ENCODE measurements at places on chromosomes 12 and 14.

- DNase-seq, result no peak
Measured at GRCh38 chr12:57476162-57476992, 3.3 kb downstream of the ARHGAP9 start.

DNA sequence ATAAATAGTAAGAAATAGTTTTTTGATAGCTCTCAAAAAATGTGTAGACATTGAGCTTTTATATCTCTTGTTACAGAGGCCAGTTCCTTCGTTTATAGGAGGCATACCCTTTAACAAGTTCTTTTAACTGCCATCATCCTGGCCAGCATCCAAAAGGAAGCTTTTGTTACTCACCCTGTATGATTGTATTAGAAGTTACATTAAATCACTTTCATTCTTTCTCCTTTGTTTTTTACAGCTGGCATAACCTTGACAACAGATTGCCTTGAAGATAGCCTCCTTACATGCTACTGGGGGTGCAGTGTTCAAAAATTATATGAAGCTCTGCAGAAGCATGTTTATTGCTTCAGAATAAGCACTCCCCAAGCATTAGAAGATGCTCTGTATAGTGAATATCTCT, 20.1 kb downstream of the CGRRF1 start:
- no peak for DNase-seq

DNA sequence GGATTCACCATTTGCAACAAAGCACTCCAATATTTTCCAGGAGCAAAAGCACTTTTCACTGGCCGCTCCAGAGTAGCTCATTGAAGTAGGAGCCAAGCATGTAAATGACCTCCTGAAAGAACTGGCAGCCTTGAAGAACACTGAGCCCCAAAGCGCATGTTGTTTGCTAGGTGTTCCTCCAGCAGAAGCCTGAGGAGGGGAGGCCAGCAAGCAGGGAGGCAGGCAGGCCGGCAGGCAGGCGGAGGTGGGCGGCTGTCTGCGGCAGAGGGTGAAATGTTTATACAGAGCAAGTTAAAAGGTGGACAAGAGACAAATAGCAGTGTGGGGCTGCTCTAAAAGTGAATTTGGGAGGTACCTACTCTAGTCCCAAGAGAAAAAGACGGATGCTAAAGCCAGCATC, 439.4 kb downstream of the CCDC91 start:
- no peak for DNase-seq

GRCh38 chr14:102055181-102055901, 31.5 kb downstream of the HSP90AA1 start:
- DNase-seq, result no peak

DNA sequence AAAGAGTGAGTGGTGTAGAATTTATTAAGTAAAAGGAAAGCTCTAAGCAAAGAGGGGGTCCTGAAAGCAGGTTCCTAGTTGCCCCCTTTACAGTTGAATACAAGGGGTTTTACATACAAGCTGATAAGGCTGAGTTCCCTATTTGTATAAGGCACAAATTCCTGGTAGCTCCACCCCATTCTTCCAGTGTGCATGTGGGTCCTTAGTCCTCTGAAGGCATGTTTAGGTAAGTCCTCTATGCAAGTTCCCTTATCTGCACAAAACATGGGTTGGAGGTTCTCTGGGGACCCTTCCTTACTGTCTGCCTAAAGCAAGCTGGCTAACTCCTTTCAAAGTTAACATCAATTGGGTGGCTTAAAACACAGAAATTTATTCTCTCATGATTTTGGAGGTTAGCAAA, 2.9 kb upstream of the FAR2 start:
- DNase-seq, result no peak

GRCh38 chr12:92065018-92065499, 80.6 kb downstream of the BTG1 start:
- DNase-seq, result peak; percentile 86

GRCh38 chr12:120481022-120481767, 11.6 kb upstream of the SRSF9 start:
- no peak for DNase-seq

- no peak for DNase-seq
Measured at GRCh38 chr12:32502693-32503502, 103.5 kb downstream of the FGD4 start.

DNA sequence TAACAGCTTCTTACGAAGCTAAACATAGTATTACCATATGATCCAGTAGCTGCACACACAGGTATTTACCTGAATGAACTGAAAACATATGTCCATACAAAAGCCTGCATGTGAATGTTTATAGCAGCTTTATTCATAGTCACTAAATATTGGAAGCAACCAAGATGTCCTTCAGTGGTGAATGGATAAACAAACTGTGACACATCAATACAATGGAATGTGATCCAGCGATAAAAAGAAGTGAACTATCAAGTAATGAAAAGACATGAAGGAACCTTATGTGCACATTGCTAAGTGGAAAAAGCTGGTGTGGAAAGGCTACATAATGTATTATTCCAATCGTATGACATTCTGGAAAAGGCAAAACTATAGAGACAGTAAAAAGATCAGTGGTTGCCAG, 38.1 kb upstream of the JDP2 start:
- no peak for DNase-seq

DNA sequence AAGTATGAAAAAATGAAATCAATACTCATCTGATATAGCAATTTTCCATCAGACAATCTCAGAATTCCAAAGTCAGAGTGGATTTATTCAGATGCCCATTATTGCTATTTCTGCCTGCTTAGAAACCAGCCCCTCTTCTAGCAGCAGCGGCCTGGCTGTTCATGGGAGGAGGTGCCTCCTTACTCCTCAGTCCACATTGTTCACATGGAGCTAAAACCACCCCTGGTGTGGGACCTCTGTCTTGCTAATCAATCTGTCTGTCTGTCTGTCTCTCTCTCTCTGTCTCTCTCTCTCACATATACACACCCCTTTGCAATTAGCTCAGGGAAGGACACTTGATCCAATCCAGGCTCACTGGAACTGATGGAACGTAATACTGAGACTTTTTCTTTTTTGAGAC, 176.1 kb downstream of the APAF1 start:
- DNase-seq, result no peak

DNA sequence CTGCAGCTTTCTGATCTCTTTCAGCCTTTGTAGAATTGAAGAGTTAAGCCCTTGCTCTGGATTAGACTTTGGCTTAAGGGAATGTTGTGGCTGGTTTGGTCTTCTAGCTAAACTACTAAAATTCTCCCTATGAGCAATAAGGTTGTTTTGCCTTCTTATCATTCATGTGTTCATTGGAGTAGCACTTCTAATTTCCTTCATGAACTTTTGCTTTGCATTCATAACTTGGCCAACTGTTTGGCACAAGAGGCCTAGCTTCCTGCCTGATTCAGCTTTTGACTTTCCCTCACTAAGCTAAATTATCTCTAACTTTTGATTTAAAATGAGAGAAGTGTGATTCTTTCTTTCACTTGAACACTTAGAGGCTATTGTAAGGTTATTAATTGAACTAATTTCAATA, 384.3 kb downstream of the RAD51B start:
- no peak for DNase-seq

DNA sequence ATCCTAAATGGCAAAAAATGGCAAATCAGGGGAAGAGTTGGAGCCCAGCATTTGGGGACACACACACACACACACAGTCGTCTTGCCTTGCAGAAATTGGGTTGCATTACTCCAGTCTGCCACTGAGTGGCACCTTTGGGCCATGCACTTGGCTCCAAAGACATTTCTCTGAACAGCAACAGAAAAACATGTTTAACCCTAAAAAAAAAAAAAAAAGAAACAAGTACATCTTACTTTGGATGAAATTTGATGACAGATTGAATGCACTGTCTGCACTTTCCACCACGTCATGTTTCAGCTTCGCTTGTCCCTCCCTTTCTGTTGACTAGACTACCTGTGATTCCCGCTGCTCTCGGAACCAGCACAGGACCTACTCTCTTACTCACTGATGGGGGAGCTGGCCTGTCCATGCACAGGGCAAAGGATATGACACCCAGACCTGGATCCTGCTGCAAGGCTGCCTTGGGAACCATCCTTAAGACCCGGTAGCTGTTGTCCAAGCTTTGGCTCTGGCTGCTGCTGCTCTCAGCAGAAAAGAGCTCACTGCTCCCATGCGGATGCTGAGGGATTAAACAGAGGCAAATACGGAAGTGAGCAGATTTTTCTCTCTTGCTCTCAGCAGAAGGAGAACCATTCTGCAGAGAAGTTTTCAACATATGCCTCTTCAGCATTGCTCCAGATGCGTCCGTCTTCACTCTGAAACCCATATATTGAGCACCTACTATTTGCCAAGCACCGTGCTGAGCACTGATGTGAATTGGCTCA, 376.8 kb downstream of the DPF3 start:
- DNase-seq, result peak; percentile 55

- DNase-seq, result peak; percentile 79
Measured at GRCh38 chr14:22882529-22883172, 371 bp upstream of the REM2 start.

- DNase-seq, result no peak
Measured at GRCh38 chr14:73784181-73784987, 67.2 kb upstream of the PTGR2 start.

DNA sequence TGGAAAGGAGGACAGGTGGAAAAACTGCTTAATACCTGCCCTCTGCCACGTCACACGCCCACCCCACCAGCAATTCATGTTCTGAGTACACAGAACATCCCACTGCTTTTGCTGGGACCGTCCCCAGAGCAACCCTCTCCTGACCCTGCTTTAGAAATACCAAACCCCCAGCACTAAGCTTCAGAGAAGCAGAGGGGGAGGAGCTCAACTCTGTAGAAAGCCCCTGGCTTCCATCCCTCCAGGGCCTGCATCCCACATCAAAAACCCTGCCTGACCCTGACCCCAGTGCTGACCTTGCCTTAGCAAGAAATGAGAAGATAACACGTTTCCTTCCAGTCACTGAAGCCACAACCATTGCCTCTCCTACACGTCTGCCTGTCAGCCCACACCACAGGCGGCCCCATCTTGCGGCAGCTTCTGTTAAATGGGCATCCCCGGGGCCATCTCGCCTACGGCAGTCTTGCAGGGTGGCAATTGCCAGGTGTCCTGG, 19.7 kb downstream of the VDR start:
- DNase-seq, result no peak

- DNase-seq, result no peak
Measured at GRCh38 chr12:120640861-120641833, 721 bp downstream of the CABP1 start.

DNA sequence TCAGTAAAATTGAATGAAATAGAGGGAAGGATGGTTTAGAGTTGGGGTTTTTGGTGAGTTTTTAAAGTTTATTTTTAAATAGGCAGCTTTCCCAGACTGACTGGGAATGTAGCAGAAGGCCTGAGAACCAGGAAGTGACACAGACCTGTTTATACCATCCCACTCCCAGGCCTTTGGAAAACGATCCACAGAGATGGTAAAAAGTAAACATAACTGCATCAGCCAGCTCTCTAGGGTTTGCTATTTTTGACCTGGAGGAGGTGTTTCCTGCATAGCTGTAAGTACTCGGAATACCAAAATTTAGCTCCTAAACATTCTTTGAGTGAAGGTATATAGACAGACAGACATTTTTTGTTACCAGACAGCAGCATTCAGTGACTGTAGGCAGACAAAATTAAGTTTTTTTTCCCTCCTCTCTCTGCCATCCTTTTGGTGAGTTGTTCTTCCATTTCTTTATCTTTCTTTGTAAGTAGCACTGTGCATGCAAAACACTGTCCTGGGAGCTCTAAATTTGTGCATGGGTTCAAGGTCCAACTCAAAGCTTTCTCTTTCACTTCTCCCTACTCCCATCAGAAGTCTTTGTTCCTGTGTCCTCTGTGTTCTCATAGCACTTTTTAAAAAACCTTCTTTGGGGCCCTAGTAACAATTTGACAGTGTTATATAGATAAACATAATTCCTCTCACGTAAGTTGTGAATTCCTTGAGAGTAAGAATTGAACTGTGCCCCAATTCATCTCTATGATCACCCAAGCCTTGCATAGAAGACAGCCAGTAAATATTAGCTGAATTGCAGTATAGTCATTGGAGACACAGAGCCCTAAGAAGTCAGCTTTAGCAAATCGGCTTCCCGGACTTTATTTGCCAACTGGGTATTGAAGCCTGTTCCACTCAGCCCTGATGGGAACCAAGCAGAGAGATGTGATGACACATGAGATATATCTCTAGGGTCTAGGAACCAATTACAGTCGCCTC, 37.4 kb downstream of the SUSD6 start:
- no peak for DNase-seq

GRCh38 chr12:82412246-82412645, 53.9 kb downstream of the METTL25 start:
- DNase-seq, result no peak

- DNase-seq, result peak; percentile 68
Measured at GRCh38 chr12:90816353-90817089, 138.5 kb downstream of the CCER1 start.

DNA sequence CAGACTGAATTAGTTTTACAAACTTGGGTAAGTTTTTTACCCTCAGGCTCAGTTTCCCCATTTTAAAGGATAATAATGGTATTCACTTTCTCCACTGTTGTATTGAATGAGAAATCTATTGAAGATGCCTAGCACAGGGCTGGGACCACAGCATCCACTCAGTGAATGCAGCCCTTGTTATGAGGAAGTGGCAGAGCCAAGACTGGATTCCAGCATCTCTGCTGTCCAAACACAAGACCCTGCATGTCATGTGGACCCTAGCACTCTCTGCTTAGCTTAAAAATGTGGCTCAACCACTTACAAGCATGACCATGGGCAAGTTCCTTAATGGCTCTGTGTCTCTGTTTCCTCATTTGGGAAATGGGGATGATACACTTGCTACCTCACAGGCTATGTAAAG, 24.1 kb upstream of the TRIM9 start:
- no peak for DNase-seq

DNA sequence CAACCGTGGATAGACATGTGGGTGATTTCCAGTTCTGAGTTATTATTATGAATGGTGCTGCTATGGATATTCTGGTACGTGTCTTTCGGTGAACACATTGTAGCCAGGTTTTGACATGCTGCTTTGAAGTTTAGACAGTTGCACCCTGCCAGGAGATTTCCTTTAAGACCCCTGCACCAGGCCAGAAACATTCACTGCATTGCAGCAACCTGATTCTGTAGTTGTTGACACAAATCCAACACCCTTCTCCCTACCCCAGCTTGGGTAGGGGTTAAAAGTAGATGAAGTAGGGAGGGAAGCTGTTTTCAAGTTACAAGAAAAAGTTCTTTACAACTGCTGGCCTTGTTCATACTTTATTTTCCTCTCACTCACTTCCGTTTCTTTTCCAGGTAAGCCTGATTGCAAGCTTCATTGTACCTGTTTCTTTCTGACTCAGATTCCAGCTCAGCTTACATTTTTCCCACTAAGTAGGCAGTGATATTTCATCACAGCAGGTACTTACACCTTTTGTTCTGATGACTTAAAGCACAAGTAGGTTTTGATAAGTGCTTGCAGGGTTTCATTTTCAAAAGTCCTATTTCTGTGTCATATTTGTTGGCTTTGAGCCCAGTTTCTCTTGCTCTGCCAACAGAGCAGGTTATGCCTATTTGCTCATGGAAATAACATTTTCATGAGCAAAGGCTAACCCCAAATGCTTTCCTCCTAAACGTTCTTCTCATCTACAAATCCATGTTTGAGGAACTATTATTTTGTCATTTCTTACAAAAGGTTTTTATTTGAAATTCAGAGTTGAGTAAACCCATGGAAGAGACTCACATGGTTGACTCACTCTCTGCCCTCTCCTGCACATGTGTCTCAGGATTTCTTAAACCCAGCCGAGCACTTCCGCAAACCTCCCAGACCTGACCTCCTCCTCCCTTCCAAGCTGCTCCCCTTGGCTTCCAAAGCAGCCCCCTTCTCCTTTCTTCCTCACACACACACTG, 12.1 kb upstream of the LTA4H start:
- DNase-seq, result peak; percentile 89

All from NCI-H1105 treated with DMSO at 0.1 percent for 48 hours (cell line).